ENCODE measurements at places on chromosomes 4 and X.

DNA sequence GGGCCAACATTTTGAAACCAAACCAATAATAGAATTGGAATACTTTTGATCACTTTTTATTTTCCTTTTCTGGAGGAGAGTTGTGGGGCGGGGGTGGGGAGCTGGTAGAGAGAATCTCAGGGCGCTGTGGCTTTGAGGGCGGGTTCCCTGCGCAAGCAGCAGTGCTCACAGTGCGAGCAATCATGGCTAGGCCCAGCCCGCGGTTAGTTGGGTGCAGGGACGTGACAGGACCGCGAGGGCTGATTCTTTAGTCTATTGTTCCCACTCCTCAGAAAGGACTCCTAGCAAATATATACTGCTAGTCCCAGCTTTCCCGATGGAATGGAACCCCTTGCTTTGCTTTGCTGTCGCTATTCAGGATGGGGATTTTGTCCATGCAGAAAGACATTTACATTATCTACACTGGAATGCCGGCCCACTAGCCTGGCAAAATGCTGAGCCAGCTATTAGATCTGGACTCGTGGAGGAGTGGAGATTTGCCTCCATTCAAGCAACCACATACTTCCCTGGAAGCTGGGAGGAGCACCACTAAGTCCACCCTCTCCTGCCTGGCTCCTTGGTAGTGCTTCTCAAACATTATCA is 23.9 kb upstream of the APLN start:
- DNase-seq, result no peak

GRCh38 chr4:81352446-81352835 is 119.3 kb downstream of the RASGEF1B start:
- DNase-seq, result no peak

- no peak for DNase-seq
Observed at GRCh38 chr4:57075367-57075766, 34.8 kb downstream of the IGFBP7 start.

- DNase-seq, result no peak
Observed at GRCh38 chr4:24279911-24280375, 304.4 kb downstream of the DHX15 start.

GRCh38 chr4:129098531-129099001 is 2.6 kb downstream of the C4orf33 start:
- DNase-seq, result no peak

DNA sequence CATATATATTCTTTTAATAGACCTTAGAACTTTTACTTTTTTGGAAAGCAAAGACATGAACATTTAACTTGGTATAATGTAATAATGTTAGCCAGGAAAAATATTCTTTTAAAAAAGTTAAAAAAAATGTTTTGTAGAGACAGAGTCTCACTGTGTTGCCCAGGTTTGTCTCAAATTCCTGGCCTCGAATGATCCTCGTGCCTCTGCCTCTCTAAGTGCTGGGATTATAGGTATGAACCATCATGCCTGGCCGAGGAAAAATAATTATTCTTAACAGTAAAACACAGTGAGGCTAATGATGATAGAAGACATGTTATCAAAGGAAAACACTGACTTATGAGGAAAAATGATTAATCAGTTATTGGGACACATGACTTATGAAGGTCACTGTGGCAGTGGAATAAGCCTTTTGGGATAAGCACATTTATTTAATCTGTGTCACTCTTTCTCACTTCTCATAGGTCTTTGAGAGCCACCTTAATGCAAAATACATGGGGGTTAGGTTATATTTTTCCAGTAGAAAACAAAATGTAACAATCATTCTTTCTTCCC is 6.0 kb upstream of the BMP2K start:
- no peak for DNase-seq

GRCh38 chr4:111466811-111467604 is 678.2 kb upstream of the FAM241A start:
- DNase-seq, result no peak

DNA sequence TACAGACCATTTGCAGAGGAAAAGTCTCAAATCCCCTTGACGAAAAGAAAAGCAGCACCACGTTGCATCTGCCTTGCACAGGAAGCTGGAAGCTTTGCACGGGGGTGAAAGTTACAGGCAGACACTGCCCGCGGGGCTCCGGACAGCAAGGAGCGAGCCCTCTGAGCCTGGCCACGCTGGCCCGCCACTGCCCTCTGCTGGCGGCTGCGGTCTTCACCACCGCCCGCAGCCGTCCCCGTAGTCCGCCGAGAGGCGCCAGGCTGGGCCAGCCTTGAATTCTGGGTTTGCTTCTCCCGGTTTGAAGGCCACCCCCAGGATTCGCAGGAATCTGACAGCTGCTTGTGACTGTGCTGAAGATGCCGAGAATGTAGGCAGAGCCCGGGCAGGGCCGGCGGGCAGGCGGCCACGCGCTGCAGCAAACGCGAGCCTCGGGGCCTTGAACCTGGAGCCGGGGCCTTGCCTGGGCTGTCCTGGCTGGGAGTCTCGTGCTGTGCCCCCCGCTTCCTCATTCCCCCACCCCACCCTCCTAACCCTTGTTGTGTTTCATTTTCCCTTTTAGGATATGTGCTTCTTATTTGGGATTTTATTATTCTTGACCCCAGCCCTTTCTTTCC is 49.2 kb downstream of the ENPP6 start:
- peak; percentile 6 for DNase-seq
